ENCODE measurements at places on chromosomes 3 and 15.
A peak's percentile ranks its signal among the peaks of the same experiment; 100 is the strongest.

DNA sequence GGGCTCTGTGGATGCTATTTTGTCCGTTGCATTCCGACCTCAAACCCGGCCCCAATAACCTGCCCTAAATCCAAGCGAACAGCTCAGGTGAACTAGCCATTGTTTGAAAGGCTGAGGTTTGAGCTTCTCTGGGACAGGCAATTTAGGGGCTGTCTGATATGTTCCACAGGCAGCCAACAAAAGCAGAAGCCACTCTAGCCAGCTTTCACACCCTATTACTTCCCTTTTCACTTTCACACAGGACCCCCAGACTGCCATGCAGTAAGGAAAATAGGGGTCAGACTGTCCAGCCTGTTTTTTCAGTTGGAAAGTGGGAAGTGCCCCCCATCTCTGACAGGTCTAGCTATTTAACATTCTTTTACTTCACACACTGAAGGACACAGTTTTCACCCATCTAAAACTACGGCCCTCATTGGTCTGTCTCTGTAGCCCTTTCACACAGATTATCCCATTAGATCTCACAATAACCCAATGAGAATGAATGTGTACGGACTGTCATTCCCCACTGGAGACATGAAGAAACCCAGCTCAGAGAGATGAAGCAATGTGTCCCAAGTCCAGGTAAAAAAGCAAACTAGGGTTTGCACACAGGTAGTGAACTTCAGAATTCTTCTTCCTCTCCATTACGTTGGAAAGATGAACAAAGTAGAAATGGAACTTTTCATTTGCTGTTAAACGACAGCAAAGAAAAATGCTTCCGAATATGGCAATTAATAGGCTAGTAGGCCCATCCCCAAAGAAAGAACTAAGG is 1.9 kb downstream of the CCDC12 start:
- DNase-seq = no peak

GRCh38 chr3:117793622-117794265 is 1084.2 kb downstream of the TUSC7 start:
- DNase-seq = no peak

DNA sequence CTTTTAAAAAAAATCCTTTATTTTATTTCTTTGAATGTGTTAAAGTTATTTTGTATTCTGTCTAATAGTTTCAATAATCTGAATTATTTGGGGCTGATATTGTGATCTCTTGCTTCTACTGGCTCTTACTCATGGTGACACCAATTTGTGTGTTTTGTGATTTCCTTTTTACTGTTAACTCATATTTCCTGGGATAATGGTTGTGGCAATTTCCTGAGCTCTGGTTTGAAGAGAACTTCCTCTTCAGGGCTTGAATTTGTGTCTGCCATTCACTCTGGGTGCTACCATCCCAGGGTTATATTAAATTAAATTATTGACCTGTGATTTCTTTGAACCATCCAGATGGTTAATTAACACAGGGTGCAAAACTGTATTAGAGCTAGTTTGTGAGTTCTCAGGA is 60.4 kb upstream of the RNF7 start:
- DNase-seq = no peak

DNA sequence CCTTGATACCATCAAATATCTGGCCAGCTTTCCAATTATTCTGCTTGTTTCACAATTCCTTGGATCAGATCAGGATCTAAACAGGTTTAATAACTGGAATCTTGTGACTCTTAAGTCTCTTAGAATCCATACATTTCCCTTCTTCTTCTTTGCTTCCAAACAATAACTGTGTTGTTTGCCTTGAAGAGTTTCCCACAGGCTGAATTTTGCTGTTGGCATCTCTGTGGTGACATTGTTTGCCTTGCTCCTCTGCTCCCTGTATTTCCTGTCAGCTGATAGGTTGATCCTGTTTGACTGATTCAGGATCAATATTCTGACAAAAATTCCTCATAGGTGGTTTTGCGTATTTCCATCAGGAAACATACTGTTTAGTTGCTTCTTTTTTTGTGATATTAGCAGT is 248.4 kb upstream of the LMCD1 start:
- DNase-seq = no peak

GRCh38 chr3:195746751-195747150 is 26.0 kb downstream of the MUC20 start:
- no peak for DNase-seq

DNA sequence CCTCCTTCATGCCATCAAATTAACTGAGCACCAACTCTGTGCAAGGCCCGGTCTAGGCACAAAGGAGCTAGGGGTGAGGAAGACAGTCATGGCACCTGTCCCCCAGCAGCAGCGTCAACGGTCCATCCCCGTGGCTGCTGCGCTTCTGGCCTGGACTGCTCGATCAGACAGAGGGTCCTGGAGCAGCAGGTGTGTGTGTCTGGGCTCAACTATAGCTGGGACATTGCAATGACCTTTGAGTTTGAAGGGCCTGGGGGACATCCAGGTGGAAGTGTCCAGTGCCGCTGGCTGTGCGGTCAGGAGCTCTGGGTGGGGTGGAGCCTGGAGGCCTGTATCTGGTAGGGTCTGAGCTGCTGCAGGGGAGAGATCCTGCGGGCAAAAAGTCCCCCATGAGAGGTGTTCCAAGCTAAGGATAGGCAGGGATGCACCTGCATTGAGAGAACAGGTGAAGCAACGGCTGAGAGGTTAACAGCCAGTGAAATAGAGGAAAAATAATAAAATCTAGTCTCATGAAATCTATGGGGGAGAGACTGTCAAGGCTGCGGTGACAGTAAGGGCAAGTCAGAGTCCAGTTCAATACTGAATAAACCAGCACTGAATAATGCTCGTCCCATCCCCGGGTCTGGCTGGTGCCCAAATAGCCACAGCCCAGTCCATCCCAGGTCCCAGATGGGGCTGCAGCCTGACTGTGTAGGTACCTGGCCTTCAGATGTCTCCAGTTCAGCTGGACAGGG is 25.4 kb upstream of the SLC41A3 start:
- no peak for DNase-seq

- DNase-seq = no peak
Observed at GRCh38 chr3:155270485-155271342, 22.8 kb downstream of the STRIT1 start.

GRCh38 chr3:147702509-147702908 is 293.3 kb downstream of the ZIC1 start:
- DNase-seq = no peak

DNA sequence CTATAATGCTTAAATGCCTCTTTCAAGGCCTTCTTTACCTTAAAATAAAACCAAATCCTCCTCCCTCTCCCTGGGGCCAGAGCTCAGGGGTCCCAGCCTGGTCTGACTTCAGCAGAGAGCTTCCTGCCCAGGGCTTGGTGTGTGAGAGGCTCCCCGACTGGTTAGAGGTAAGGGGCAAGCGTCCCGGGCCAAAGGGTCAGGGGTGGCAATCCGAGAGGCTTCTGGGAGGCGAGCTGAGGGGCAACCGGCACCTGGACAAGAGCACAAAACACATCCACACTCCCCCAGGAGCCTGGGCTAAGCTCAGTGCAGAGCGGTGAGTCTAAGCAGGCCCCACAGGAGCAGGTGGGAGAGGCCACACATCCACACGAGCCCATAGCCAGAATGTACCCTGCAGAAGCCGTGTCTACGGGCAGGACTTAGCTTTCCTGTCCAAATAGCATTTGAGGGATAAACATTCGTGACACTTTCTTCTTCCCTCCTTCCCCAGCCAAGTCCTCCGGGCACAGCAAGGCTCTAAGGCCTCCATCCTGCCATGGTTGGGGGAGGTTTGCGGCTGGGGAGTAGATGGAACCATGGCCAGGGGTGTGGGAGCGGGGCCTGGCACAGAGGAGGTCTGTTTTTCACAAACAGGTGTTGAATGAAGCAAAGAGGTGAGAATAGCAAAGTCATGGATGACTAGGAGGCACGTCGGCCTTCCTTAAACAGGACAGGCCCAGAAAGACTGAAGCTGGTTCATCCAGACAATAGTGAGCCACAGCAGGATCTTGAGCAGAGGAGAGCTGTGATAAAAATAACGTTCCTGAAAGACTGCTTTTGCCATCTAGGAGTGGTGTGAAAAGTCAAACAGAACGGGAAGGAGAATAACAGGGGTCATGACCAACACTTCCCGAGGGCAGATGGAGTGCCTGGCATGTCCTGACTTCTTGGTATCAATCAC is 98.7 kb upstream of the IQSEC1 start:
- no peak for DNase-seq

GRCh38 chr15:78225783-78226541 is 8.4 kb downstream of the ACSBG1 start:
- DNase-seq = no peak

GRCh38 chr3:82053236-82053635 is 291.8 kb upstream of the GBE1 start:
- no peak for DNase-seq

- DNase-seq = no peak
Observed at GRCh38 chr3:116386168-116386567, 59.1 kb downstream of the LSAMP start.

DNA sequence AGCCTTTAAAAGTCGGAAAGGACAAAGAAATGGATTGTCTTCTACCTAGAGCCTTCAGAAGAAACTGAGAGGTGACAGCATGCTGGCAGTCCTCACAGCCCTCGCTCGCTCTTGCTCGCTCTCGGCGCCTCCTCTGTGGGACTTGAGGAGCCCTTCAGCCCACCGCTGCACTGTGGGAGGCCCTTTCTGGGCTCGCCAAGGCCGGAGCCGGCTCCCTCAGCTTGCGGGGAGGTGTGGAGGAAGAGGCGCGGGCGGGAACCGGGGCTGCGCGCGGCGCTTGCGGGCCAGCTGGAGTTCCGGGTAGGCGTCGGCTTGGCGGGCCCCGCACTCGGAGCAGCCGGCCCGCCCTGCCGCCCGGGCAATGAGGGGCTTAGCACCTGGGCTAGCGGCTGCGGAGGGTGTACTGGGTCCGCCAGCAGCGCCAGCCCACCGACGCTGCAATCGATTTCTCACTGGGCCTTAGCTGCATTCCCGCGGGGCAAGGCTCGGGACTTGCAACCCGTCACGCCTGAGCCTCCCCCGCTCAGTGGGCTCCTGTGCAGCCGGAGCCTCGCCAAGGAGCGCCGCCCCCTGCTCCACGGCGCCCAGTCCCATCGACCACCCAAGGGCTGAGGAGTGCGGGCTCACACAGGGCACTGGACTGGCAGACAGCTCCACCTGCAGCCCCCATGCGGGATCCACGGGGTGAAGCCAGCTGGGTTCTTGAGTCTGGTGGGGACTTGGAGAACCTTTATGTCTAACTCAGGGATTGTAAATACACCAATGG is 953.8 kb upstream of the GBE1 start:
- DNase-seq = no peak

DNA sequence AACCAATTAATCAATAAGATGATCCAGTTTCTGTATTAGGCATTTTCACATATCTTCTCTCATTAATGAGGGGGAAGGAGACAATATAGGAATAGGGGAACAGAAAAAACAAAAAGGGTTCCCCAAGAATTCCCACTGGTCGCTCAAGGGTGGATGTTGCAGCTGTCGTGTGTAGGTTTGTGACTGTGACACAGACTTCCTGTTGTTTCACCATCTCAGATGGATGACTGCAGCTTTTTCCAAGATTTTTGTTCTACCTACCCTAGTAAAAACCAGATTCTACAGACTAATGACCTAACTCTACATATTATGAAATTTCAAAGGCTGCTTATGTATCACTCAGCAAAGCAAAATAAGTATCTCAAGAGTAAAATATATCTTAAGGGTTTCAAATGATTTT is 73.7 kb upstream of the MB21D2 start:
- no peak for DNase-seq

DNA sequence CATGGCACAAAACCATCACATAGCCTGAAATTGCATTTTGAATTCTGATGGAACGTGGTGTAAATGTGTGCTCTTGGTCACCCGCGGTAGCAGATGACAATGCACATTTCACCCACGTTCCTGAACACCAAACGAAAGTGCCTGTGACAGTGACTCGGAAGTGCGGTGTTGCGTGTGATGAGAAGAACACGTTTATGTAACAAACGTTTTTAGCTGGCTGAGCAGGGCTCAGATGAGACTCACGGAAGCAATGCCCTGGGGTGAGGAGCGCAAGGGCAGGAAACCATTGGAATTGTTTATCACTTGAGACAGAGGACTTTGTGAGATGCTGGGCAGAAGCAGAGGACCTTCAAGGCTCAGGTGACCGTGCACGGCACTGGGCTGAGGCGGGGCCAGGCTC is 449.2 kb upstream of the CFAP20DC start:
- no peak for DNase-seq

DNA sequence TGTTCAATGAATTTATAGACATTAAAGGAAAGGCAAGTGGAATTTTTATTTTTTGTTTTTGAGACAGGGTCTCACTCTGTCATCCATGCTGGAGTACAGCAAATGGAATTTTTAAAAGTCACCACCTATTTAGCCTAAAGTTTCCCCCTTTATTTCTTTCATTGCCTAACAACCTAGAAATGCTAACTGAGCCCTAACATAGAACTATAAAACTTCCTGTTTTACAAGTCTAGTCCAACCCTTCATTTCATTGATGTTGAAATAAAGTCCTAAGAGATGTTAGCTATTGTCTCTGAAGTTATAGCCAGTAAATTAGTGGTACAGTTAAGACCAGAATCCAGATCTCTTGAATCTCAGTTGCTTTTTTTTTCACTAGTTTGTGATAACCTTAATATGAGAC is 39.0 kb downstream of the MAPK6 start:
- no peak for DNase-seq

GRCh38 chr3:38579551-38580449 is 69.7 kb downstream of the SCN5A start:
- DNase-seq = no peak

DNA sequence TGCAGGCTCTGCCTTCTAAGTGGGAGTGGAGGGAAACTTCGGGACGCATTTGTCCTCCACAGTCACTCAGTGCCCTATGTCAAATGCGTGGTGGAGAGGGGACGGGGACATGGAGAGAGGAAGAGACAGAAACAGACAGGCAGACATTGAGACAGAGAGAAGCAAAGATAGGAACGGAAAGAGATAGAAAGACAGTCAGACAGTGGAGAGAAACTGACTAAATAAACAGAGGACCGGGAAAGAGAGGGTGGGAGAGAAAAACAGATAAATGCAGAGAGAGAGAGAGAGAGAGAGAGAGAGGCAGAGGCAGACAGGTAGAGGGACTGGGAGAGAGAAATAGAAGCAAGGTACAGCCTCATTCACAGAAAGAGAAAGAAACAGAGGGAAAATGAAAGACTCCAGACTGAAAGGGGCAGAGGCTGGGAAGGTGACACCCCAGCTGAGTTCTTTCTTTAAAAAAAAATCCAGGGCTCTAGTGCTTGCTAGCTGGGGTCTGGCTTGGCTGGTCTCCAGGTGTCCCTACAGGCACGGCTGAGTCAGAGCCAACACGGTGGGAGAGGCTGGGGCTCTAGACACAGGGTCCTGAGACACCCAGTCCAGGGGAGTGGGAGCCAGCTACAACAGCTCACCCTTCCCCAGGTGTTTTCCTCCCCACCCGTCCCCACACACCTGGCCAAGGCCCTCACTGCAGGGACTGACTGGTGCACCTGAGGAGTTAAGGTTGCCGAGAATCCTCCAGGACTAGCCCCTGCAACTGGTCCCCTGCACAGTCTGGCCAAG is 506.1 kb upstream of the PROK2 start:
- DNase-seq = peak; percentile 40

DNA sequence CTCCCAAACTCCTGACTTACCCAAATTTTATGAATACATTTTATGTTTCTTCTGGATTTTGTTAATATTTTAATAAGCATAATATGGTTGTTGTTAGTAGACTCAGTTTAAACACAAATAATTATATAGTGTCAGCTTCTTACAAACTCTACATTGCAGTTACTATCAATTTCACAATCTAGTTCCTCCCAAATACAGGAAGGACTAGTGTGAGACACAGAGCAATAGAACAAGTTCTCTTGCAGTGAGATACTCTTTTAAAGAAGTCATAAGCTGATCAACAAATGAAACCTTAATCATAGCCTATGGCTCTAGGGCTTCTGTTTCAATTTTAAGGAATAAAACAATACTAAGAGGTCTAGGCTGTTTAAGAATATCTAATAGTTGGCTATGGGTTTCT is 86.1 kb downstream of the SAMMSON start:
- no peak for DNase-seq

- peak; percentile 1 for DNase-seq
Observed at GRCh38 chr3:191244242-191244867, 45.3 kb downstream of the OSTN start.

All from erythroblast (primary cell).